ENCODE measurements at places on chromosomes 1 and 21. TPM values are rescaled to one million over a fixed set of nuclear protein-coding genes. Genes with fewer than 3 reads are reported as not detected.

Gene C1QTNF12
- total RNA-seq, result 6.1 TPM

- no peak for DNase-seq
These were observed 9.9 kb upstream of the TUT4 start for GRCh38 chr1:52562766-52563165.

DNA sequence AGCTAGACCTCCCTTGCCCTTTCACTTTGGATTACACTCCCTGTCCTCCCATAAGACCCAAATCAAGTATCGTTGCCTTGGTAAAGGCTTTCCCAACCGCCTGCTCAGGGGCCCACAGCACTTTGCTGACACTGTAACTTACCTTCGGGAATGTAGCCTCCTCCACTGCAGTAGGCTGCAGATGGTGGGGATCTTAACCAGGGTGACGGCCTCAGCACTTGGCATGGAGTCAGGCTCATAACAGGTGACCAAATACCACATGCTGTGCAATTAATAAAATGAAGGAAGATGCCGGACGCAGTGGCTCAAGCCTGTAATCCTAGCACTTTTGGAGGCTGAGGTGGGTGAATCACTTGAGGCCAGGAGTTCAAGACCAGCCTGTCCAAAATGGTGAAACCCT lies 88.7 kb upstream of the IRF2BP2 start:
- no peak for DNase-seq

DNA sequence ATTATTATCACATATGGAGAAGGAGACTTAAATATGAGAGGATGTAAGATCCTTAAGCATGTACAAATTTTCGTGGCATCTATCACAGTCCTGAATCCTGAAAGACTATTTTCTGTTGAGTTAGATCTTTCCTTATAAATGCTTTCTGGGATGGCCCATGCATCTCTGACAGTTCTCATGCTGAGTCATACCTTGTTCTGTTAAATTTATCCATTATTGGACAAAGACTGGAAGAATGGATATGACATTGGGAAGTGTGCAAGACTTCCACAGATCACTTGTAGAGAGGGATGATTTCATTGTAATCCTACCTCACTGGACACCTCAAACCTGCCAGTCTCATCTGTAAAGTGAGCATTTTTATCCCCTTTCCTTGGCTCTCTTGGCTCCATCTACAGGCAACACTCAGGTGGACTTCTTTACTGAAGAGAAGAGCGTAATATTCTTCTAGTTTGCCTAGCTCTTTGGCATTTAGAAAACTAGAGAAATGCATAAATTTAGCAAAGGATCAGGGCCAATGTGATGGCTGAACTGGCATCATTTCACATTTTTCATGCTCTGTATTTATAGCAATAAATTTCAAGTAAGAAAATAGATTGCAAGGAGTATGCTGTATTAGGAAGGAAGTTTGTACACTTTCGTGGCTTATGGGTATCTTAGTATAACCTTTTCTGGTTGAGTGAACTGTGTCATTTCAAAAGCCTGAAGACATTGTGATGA lies 128.2 kb downstream of the NFIA start:
- no peak for DNase-seq

Gene RGS8
- not detected for total RNA-seq

DNA sequence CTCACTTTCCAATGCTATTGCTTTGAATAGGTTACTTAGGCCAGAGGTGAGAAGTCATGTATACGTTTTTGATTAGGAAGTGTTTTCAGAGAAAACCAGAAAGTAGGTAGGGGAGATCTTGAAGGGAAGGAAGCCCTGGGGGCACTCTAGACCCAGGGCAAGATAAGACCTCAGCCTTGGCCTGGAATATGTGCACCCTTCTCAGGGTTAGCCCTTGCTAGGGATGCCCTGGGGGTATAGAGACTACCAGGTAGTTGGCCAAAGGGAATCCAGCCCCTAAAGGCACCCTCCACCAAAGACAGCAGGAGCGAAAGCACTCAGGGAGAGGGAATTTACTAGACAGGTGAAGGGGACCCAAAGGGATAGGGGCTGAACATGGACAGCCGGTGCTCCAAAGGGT lies 7.0 kb downstream of the TIAM1 start:
- DNase-seq, result no peak

GRCh38 chr1:68142461-68142860 lies 89.9 kb downstream of the WLS start:
- DNase-seq, result no peak

- no peak for DNase-seq
These were observed 295.4 kb upstream of the USP25 start for GRCh38 chr21:15434163-15434905.

GRCh38 chr1:89734442-89734841 lies 86.4 kb upstream of the LRRC8D start:
- no peak for DNase-seq

GRCh38 chr1:18021242-18021641 lies 86.4 kb upstream of the IGSF21 start:
- DNase-seq, result no peak

DNA sequence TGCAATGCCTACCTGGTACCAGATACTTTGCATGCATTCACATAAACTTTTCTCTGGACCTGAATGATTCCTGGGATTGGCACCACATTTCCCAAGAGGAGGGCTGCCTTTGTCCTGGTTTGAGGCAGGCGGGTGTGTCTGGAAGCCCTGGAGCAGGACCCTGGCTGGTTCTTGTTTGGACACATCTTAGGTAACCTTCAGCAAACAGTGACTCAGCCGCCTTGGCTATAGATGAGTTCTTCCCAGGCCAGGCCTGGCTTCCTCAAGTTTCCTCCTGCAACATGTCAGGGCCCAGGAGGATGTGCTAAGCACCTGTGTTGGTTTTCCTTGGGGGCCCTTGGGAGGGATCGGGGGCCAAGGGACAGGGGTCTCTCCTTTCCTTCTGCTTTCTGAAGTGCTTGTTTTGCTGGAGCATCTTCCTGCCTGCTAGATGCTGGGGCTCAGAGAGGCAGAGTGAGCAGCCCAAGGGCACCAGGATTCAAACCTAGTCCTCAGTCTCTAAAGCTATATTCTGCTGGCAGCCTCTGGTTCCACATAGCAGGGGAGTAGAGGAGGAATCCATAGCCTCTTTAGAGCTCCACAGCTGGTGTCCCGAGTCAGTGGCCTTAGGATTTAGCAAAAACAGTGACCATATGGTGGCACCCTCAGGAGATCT lies 38.2 kb downstream of the PAX7 start:
- no peak for DNase-seq

Gene NBPF4
- total RNA-seq, result not detected

Gene NGF
- not detected for total RNA-seq

DNA sequence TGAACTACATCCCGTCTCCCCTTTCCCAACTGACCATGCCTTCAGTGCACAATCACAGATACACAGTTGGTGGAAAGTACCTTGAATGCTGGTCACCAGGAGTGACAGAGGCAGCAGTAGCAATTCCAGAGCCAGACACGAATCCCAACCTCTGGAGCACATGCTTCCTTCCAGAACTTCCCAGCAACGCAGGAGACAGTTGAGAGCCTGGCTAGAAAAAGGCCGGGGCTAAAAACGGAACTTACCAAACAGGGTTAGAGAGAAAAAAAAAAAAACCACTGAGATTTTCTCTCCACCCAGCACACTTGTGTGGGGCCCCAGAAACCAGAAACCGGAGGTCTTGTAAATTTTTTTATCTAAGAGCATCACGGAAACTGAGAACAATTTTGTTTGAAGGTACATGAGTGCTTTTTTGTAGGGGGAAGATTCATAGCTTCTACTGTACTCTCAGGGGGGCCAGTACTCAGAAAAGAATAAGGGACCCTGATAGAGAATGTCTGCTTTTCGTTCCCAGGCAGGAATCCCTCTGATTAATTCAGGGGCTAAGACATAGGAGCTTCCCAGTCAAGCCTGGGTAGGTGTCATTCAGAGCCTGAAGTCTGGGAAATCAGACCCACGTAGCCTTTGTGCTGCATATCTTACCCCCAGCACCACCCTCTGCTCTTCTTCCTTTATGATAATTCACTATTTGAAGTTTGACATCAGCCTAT lies at the start of gene CD48:
CD48 (minus strand) TSS at position 221 of the 710 bp plus-strand sequence; CDS start at position 162, 59 bp downstream.
- DNase-seq, result peak; percentile 80

DNA sequence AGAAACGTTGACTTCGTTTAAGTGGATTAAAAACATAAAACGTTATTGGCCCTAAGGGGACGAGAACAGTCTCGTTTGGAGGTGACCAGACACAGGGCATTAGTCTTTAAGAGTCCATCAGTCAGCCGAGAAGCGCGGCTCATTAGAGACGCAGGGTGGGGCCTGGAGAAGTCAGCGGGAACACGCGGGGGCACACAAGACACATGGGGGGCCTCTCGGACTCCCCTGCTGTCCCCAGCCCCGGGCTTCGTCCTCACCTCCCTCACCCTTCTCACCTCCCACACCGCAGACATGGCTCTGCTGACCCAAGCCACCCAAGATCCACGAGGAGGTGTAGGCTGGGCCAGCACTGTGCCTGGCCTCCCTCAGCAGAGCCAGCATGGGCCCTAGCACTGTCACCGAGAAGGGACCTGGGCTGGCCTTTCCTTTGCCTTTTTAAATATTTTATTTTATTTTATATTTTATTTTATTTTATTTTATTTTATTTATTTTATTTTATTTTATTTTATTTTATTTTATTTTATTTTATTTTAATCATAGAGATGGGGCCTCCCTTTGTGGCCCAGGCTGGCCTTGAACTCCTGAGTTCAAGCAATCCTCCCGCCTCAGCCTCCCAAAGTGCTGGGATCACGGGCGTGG lies 48.9 kb downstream of the MORN1 start:
- no peak for DNase-seq

DNA sequence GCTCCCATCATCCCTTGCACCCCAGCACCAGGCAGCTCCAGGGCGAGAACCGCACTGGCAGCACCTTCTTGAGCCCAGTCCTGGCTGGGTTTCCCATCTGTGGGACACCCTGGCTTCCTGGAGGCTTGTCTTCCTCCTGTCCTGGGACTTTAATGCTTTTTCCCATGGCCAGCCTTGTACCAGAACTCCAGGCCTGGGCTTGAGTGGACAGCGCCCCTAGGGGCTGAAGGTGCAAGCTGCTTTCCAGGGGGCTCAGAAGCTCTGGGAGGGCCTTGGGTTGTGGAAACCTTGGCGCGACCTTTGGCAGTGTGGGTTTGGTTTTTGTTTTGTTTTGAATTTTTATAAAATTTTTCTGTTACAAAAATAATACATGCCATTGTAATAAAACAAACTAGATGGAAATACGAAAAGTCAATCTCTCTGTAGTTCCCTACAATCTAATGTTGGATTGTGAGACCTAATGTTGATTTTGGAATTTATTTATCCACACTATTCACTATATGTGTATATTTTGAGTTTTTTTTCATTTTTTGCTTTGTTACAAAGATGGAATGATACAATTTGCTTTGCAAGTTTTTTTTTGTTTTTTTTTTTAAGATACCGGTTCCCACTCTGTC lies 33.8 kb upstream of the RPL11 start:
- peak; percentile 47 for DNase-seq

Gene HEYL
- 0.12 TPM for total RNA-seq

Gene PLA2G2C
- 0.10 TPM for total RNA-seq

GRCh38 chr1:79790950-79791349 lies 784.4 kb upstream of the ADGRL4 start:
- DNase-seq, result no peak

GRCh38 chr1:2200308-2200943 lies 5.9 kb upstream of the FAAP20 start:
- no peak for DNase-seq

DNA sequence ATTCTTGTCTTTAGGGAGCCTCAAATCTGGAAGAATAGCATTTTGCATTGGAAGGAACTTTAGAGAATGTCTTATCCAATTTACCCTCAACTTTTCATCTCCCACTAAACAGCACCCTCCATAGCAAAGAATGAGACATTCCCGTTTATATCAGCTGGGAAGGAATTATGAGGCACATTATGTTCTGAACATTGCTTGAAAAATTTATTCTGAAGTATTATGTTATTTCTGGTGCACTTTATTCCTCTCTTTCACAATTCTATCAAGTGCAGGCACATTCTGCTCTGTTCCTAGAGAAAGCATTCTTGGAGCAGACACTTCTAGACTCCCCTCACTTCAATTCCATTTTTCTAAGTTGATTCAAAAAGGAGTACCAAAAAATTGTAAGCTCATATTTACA lies 147.9 kb downstream of the EDEM3 start:
- DNase-seq, result no peak

DNA sequence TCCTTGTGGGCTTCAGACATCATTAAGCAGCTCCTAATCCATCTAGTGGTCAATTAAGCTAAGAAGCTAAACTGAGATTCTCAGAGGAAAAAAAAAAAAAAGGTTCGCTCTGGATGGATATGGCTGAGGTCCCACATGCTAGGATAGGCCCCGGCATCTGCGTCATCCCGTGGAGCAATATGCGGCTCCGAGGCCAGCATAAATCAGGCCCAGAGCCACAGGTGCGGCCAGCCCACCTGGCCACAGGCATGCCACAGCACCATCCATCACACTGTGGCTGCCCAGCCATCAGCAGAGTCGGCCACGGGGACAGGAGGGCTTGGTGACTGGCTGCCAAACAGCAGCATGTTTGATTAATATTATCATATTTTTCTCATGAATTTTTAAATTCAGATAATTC lies 106.9 kb upstream of the TIAM1 start:
- DNase-seq, result no peak

DNA sequence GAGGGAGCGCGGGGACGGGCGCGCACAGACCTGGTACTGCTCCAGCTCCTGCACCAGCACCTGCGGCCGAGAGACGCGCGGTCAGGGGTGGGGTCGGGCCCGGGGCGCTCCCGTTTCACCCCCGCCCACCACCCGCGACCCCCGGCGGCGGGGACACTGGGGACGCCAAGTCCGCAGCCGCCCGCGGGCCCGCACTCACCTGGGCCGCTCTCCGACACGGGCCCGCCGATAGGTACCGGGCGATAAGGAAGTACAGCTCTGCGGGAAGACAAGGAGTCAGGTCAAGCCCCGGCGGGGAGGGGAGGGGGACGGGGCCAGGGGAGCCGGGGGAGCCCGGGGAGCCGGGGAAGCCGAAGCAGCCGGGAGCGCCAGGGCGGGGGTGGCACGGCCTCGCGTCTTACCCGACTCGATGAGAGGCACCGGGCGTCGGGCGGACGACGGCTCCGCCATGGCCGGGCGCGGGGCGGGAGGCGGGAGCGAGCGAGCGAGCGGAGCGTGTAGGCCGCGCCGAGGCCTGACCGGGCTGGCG lies 326 bp downstream of the BRWD1 start:
- DNase-seq, result no peak

DNA sequence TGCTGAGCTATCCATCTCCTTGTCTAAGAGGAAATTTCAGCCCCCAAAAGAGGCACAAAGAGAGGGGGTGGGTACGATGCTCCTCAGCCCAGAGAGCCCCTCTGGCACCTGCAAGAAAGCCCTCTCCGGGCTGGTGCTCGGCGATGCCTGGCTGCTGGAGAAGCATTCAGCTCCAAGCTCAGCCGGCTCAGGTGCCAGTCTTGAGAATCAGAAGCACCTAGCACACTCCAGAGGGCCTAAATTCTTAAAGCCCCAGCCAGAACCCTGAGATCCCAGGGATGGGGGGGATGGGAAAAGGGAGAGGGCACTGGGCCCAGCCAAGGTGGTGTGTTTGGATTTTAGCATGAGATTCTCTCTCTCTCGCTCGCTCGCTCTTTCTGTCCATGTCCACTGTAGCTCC lies 2.9 kb downstream of the GRIK3 start:
- no peak for DNase-seq

Measured in B cell (primary cell).